Left ventricle myocardium superior (tissue), 1 donor: ENCODE measurements at places on chromosomes 16 and 17. TPM values are rescaled to one million over a fixed set of nuclear protein-coding genes. Genes with fewer than 3 reads are reported as not detected.

The KRTAP9-8 gene
- not detected for total RNA-seq

The SLC35G6 gene
- not detected for total RNA-seq

The FBXO39 gene
- total RNA-seq, result not detected

The ETV4 gene
- total RNA-seq, result 0.37 TPM

The ELMO3 gene
- 0.79 TPM for total RNA-seq

The MILR1 gene
- 3.4 TPM for total RNA-seq

The ACSM2A gene
- total RNA-seq, result not detected

The IKZF3 gene
- total RNA-seq, result 0.42 TPM

The ADAP2 gene
- total RNA-seq, result 8.0 TPM

The RAB26 gene
- total RNA-seq, result 1.7 TPM

The C17orf100 gene
- total RNA-seq, result 0.47 TPM

GRCh38 chr16:66219491-66219890, 147.0 kb upstream of the CDH5 start:
- no peak for DNase-seq

DNA sequence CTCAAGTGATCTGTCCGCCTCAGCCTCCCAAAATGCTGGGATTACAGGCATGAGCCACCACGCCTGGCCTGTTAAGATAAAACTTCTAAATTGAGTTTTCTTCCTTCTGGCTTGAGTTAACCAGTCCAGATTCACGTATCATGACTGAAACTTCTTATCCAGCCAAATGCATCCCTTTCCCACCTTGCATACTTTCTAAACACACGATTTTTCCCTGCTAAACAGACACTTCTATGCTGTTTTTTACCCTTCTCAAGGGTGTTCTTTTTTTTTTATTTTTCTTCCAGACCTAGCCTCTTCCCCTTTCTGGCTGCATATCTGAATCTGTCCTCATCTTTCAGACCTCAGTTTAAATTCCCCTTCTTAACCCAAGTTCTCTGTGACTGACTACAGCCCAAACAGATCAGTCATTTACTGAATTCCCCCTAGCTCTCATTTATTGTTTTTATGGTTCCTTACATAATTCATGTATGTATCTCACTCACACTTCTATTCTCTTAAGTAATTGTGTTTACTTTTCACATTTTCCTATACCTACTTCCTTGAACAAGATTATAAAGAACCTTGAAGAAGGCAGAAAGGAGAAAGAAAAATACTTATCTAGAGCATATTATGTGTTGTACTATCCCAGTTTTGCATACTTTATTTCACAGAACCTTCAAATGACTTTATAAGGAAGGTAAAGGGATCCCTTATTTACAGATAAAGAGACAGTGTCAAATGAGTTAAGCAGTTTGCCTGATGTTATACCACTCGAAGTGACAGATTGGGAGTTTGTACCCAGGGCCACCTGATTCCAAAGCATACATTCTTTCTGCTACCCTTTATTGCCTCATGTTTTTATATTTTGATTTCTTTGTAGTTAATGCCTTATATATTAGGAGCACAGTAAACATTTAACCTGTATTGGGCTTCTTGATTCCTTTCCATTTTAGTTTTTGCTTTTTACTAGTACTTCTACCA, 5.2 kb downstream of the EVI2B start:
- no peak for DNase-seq

GRCh38 chr17:62083651-62084050, 18.6 kb upstream of the MED13 start:
- no peak for DNase-seq

- no peak for DNase-seq
Measured at GRCh38 chr16:57946181-57946801, 24.6 kb downstream of the CNGB1 start.

DNA sequence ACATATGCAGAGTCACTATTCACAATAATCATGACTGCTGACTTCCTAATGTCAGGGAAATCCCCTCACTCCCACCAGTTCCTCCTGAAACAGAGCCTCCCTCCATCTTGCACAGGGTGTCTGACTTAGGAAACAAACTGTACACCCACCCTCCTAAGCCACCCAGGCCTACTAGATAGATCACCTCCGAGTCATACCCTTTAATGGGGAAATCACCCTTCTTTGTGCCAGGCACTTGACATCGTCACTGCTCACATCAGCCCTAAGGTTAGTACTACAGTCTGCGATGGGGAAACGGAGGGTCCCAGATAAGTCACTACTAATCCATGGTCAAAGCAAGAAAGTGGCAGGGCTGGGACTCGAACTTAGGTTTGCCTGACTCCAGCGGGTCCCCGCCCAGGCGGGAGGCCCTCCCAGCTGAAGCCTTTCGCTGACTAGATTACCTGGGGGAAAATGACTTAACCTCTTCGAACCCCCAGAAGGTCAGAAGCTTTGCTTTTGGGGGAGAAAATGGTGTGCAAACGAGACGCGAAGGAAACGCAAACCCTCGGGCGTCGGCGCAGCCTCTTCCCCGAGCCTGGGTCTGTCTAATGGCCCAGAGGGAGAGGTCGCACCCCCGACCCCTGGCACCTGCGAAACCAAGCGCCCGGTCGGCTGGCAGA, 3.4 kb upstream of the MLLT6 start:
- no peak for DNase-seq

DNA sequence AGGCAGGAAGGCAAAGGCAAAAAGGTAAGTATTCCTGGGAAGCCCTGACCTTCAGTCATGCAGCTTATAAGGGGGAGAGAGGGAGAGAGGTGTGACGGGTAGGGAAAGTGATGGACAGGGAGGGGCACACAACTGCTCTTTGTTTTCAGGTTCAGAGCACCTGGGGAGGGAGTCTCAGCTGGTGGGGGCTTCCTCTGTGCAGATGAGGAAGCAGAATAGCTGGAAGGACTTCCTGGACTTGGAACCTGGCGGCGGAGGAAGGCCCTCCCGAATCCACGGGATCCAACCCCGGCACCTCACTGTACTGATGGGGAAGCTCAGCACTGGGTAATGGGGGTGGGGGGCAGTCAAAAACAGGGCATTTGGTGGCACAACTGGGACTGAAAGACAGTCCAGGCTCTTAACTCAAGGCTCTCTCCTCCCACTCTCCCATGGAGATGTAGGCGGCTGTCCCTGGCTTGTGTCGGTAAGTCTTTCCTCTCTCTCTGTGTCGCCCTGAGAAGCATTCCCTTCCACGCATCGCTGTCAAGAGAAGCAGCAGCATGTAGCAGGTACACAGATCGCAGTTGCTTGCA, 11.9 kb upstream of the PITPNM3 start:
- DNase-seq, result no peak

- DNase-seq, result peak; percentile 16
Measured at GRCh38 chr16:85221771-85222154, 109.5 kb upstream of the CIBAR2 start.

DNA sequence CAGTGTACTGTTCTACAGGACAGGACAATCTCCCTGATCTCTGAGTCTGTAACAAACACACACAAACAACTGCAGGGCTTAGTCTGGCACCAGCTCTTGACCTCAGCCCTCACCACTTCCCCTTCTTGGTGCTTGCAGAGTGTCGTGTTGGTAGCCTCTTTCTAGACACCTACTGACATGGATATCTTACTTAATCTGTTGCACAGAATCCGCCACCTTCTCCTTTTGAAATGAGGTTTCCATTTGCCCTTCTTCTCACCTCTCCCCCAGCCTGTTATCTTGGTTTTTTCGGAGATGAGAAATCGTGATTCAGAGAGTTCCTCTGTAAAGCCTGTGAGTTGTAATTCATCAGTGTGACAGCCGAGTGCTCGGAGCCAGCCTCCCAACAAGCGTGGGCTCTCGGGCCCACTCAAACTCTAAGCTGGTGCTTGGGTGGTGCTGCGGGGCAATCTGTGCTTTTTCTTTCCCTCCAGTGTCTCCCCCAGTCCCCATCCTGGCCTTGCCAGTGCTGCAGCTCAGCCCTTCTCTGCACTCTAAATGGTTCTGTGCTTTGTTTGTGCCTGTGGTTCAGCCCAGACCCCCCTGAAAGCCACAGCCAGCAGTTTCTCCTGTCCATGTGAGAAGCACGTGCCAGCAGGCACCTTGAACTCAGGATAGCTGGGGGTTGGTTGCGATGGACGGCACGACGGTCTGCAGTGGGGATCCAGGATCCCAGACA, 28.1 kb downstream of the KIAA0513 start:
- DNase-seq, result no peak

- DNase-seq, result no peak
Measured at GRCh38 chr16:69858191-69859104, 92.7 kb upstream of the CLEC18A start.

DNA sequence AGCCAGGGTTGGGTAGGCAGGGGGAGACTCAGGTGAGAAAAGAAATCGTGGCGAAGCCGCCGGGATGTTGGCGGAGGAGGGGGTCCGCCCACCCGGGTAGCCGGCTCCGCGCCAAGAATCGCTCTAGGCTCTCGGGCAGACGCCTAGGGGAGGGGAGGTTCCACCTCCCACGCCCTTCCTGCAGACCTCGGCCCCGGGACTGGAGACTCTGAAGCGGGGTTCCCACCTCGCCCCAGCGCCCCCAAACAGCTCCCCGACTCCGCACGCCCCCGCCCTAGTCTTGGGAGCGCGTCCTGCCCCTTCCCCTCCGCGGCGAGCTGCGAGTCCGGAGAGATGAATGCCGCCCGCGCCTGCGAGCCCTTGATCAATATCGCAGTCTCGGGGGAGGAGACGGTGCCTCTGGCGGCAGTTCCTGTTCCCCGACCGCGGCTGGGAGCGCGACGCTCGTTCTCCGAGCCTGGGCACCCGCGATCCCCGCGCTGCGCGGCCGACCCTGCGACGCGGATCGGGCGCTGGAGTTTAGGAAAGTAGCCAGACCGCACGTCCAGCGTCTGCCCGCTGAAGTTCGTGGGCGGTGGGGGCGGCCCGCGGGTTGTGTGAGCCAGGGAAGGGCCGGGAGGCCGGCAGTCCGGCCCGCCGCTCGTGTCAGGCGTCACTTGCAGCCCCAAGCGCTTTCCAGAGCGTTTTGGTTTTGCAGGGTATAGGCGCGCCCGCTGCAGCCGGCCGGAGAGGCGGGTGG, 790 bp downstream of the CRHR1 start:
- DNase-seq, result peak; percentile 37

- no peak for DNase-seq
Measured at GRCh38 chr16:58428621-58429542, 36.6 kb downstream of the GINS3 start.

DNA sequence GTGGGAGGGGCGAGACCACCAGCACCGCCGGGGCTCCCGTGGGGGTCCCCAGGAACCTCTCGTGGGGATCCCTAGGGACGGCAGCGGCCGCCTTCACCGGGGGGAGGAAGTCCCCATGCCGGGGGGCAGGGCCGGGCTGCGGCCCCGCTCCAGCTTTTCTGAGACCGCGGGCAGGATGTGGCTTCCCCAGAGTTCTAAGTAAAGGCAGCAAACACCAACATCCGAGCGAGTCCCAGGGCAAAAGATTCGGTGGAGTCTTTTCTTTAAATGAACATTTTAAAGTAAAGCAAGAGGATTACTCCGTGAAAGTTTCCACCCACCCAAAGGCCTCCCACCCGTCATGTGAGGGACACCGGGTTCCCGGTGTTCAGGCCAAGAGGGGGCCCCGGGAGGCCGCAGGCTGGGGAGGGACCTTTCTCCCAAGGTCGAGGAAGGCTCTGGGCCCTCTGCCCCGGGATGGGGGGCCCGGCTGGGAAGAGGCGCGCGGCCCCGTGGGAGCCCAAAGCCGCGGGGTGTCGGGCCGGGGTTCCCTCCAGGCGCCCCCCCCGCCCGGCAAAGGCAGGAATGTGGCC, 137.2 kb upstream of the RPH3AL start:
- peak; percentile 64 for DNase-seq

DNA sequence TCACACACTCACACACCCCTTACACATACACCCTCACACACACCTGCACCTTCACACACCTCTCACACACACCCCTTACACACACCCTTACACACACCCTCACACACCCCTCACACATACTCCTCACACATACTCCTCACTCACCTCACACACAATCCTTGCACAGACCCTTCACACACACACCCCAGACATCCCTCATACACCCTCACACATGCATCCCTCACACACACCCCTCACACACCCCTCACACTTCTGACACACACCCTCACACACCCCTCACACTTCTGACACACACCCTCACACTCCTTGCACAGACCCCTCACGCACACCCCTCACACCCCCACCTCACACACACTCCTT, 23.9 kb downstream of the C17orf67 start:
- no peak for DNase-seq

GRCh38 chr17:57357392-57357784, 101.1 kb downstream of the MSI2 start:
- peak; percentile 83 for DNase-seq

- DNase-seq, result no peak
Measured at GRCh38 chr17:65261152-65261551, 124.0 kb downstream of the RGS9 start.

- peak; percentile 74 for DNase-seq
Measured at GRCh38 chr17:12983991-12984884, 33.6 kb downstream of the ELAC2 start.

- DNase-seq, result no peak
Measured at GRCh38 chr17:21458054-21458453, 81.9 kb downstream of the KCNJ12 start.

DNA sequence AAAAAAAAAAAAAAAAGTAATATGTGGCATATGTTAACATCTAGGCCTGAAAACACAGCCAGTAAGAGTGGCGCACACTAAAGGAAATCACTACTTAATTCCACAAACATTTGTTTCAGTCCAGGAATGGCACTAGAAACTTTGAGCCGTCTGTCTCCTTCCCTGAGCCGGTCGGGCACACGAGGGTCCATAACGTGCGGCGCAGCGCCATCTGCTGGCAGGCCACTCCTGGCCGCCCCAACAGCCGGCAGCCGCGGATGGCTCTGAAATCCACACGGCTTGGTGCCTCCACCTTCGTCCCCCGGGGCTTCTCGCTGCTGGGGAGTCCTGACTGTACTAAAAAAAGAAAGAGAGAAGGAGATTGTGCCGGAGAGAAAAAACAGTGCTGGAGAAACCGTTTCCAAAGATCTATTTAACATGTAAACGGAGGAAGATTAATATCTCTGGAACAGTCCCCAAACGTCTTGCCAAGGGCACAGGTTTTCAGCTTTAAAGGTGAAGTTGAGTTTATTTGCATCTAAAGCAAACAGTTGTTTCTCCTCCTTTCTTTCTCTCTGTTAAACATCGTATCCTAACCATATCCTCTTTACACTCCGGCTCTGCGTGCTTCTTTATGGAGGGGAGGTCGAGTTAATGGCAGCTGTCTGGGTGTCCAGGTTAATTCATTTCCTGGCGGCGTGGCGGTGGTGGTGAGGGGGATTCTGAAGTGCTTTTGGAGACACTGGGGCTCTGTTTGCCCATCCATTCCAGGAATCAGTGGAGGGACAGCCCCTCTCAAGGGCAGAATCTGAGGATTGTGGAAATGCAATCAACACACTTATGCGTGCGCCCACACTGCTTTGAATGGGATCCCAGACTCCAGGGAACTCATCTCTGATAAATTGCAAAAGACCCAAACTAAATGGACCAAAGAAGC, 611.3 kb upstream of the SALL1 start:
- DNase-seq, result peak; percentile 84
